CD4-positive, alpha-beta T cell treated with Interleukin-10 for 1 hour (primary cell): ENCODE measurements at places on chromosomes 4 and X.
A peak's percentile ranks its signal among the peaks of the same experiment; 100 is the strongest.

DNA sequence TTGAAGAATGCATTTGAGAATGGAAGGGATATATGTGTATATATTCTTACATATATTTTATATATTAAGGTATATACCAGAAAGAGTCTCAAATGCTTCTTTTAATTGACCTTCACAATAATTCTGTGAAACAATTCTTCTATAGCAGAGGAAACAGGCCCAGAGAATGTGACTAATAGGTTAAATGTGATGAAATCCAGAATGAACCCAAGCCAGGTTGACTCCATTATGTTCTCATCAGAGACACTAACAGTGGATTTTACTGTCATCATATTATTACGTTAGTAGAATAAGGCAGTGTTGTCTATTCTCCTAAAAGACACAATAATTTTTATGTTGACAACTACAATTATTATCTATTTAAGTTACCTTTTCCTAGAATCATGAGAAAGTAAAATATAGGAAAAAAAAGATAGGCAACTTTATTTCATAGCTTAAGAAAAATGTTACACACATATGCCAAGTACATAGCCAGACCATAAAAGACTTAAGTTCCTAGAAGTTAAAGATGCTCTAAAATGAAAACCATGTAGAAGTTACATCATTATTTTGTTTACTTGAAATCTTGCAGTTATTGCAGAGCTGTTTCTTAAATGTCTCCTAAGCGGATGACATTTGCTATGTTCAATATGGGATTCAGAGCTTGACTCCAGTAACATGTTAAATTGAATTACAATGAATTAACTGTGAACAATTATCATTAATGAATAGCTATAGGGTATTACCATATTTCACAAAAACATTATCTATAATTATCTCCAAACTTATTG, 56.2 kb upstream of the ANKRD50 start:
- no peak for DNase-seq

- no peak for DNase-seq
These were observed 103.7 kb downstream of the RBM47 start for GRCh38 chr4:40525752-40526598.

- DNase-seq = peak; percentile 7
These were observed 28.9 kb upstream of the HUWE1 start for GRCh38 chrX:53715346-53715924.

- DNase-seq = no peak
These were observed 68.4 kb upstream of the RELL1 start for GRCh38 chr4:37754410-37755185.

- no peak for DNase-seq
These were observed 53.4 kb upstream of the ATP8A1 start for GRCh38 chr4:42710329-42710728.

GRCh38 chr4:12393631-12394262, 965.1 kb upstream of the HS3ST1 start:
- DNase-seq = no peak

DNA sequence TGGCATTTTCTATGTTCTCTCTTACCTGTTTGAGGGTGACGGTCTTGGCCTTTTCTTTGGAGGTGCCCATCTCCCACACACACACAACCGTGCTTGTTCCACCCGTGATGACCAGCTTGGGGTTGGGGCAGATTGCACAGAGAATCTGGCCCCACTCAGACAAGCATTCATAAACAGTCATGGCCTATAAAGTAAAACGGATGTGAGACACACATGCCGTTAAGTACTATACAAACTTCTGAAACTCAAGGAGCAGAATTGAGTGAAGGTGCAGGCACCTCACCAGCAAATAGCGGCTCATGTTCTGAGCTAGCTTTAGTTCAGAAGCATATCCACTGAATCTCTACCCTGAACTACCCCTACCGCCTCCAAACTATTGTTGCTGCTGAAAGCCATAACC, 107.6 kb downstream of the CDS1 start:
- DNase-seq = no peak

GRCh38 chrX:42821803-42822443, 44.0 kb upstream of the PPP1R2C start:
- no peak for DNase-seq

DNA sequence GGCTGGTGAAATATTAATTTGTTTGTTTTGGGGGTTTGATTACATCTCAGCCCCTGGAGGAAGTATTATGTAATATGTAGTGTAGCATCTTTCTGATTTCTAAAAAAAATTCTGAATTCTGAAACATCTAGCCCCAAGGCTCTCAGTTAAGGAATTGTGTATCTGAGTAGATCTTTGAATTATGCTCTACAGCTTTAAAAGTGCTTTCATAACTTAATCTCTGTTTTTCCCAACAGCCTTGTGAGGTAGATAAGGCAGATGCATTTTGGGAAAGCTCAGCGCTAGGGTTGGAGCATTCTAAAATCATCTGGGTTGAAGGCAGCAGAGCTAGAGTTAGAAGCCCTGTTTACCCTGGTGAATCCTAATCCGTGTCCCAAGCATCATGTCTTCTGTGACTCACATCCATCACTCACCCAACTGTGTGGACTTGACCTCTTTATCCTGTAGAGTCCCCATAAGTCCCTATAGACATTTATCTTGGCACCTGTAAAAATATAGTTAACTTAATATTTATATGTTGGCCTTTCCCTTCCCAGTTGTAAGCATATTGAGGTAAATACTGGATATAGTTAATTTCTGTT, 49.8 kb downstream of the FNIP2 start:
- DNase-seq = no peak

GRCh38 chrX:148389629-148390028, 110.8 kb upstream of the AFF2 start:
- no peak for DNase-seq

DNA sequence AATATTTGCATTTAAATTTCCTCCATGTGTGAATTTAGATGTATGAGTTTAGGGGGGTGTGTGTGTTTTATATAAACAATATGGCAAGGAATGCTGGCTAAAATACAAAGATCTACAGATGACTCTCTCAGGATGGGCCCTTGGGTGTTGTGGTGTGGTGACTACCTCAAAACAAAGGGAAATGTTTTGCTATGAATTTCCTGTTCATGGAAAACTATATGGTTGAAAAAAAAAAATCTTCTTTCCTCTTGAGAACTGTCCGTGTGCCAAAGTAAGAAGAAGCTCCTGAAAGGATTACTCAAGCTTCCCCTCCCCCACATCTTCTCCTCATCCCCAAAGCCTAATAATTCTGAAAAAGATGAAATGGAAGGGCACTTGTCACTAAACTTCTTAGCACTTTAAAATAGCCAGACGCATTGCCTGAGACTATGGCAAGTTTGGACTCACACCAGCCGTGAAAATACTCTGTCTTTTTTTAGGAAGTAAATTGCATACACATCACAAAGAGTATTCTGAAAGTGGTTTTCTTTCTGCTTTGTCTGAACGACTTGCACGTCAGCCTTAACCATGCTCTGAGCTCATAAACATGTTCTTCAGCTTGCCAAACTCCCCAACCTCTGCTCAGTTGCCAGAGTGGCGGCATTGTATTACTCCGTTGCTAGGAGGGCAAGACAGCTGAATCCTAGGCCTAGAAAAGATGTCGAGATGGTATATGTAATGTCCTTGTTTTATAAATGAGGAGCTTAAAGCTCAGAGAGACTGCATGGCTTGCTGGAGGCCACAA, 250.4 kb upstream of the JADE1 start:
- DNase-seq = no peak

- DNase-seq = no peak
These were observed 44.8 kb downstream of the SPANXN3 start for GRCh38 chrX:143472347-143472938.

GRCh38 chr4:680928-681645, 6.7 kb downstream of the MYL5 start:
- DNase-seq = peak; percentile 70

GRCh38 chr4:105632599-105632998, 75.9 kb downstream of the INTS12 start:
- DNase-seq = no peak

DNA sequence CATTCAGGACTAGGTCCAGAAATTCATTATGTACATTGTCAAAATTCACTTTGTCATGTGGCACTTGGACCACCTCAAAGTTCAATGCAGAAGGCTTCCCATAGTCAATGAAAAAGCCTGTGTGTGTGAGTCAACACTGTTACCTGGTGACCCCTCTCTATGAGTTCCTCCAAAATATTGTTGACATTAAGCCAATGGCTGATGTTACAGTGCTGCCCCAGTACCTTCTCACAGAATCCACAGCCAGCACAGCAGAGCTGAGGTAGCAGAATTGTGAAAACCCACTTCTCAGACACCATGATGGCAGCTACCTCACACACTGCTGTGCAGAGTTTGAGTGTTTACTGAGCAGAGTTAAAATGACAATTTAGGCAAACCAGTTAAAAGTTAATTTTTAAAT, 22.4 kb upstream of the UGT2B4 start:
- no peak for DNase-seq

GRCh38 chrX:140744085-140744484, 34.5 kb downstream of the LINC00632 start:
- DNase-seq = peak; percentile 27

DNA sequence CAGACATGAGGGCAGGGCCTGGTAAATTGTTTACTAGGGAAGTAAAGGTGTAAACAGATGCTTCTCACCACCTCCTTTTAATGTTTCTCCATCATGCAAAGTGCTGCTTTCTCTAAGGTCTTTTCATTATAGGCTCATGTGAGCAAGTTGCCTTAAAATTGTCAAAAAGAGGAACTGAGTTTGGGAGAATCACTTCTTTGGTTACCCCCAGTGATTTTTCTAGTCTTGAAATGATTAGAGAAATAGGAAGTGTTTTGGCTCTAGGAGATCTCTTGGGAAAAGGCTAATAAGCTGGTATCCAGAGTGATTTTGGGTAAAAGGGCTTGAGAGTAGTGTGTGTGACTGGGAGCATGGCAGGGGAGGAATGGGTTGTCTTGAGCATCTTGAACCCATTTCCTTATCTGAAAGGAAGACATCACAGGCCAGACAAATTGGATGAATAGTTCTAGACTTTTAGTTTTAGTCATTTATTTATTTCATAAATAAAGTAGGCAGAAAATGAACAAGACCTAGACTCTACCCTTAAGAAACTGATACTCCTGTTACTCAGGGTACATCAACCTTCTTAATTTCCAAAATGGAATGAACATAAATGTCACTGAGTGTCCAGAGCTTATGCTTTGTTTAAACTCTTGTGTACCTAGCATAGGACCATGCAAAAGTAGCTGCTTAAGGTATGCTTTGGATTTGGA, 14.2 kb downstream of the GRPR start:
- DNase-seq = no peak

GRCh38 chrX:118901991-118902390, 72.4 kb upstream of the LONRF3 start:
- no peak for DNase-seq

GRCh38 chr4:133982533-133983224, 218.9 kb downstream of the PABPC4L start:
- no peak for DNase-seq

GRCh38 chrX:149145845-149146285, 359.2 kb downstream of the IDS start:
- no peak for DNase-seq

GRCh38 chr4:150906987-150907633, 108.0 kb downstream of the LRBA start:
- DNase-seq = no peak

DNA sequence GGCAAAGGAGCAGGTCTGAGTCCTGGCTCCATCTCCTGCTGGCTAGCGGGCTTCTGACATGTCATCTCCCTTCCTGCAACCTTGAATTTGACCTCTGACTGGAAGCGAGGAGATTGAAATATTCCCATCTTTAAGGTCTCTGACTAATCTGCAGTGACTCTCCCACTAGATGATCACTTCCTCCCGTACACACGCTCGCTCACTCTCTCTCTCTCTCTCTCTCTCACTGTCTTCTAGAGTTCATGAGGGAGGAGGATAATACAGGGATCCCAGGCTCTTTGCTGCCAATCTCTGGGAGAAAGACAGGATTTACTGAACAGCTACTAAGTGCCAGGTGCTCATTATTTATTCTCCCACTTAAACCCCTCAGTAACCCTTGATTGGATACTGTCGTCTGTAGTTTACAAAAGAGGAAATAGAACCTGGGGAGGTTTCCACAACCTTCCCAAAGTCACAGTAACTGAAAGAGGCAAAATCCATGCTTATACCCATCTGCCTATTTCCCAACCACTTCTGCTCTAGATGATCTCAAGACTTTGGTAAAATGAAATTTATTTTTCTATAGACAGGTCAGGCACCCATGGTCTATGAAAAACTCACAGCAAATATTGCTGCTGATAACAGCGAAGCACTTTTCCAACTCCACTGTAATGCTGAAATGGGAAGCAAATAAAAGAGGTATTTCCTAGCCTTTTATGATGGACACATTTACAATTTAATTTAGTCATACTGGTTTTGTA, 193.5 kb upstream of the C1QTNF7 start:
- no peak for DNase-seq

DNA sequence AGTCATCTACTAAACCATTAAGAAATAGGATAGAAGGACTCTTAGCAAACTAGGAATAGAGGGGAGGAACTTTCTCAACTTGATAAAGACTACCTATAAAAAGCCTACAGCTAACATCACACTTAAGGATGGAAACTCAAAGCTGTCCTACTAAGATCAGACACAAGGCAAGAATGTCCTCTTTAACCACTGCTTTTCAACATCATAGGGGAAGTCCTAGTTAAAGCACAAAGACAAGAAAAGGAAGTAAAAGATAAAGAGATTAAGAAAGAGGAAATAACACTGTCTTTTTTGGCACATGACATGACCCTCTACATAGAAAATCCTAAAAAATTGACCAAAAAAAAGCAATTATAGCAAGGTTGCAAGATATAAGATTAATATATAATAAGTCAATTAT, 136.6 kb downstream of the FBXW7 start:
- no peak for DNase-seq

GRCh38 chr4:102430461-102430910, 70.7 kb upstream of the NFKB1 start:
- DNase-seq = no peak

GRCh38 chrX:128543114-128543513, 490.9 kb upstream of the ACTRT1 start:
- no peak for DNase-seq

GRCh38 chr4:52317361-52317879, 266.3 kb downstream of the SPATA18 start:
- no peak for DNase-seq

GRCh38 chrX:15916704-15917084, 62.1 kb upstream of the AP1S2 start:
- no peak for DNase-seq

DNA sequence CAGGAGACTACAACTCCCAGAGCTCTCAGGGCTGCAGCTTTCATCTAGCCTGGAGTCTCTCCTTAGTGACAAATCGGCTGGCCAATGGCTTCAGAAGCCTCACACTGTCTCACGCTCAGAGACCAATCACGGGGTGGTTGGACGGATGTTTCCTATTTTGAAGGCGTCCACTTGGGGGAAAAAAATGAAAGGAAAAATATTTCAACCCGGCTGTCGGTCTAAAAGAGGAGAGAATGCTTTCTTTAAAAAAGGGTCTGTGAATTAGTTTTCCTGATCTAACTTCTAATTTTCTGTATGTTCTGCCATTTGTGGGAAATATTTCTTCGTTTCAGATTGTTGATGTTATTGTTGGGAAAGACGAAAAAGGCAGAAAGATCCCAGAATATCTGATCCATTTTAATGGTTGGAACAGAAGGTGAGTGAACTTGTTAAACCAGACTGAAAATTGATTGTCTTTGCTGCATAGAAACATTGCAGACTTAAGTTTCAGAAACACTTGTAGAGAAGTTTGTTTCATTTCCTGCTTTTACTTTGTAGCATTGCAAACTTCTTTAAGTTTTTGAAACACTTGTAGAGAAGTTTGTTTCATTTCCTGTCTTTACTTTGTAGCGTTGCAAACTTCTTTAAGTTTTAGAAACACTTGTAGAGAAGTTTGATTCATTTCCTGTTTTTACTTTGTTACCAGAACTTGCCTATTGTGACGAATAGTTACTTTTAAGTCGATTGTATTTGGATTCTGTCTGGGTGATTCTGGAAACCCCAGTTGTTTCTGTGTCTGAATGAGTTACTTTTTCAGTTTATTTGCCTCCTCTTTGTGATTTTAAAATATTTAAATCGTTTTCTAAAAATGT, 1.6 kb downstream of the MSL3 start:
- peak; percentile 87 for DNase-seq
